ENCODE measurements at places on chromosomes 5 and 9.

DNA sequence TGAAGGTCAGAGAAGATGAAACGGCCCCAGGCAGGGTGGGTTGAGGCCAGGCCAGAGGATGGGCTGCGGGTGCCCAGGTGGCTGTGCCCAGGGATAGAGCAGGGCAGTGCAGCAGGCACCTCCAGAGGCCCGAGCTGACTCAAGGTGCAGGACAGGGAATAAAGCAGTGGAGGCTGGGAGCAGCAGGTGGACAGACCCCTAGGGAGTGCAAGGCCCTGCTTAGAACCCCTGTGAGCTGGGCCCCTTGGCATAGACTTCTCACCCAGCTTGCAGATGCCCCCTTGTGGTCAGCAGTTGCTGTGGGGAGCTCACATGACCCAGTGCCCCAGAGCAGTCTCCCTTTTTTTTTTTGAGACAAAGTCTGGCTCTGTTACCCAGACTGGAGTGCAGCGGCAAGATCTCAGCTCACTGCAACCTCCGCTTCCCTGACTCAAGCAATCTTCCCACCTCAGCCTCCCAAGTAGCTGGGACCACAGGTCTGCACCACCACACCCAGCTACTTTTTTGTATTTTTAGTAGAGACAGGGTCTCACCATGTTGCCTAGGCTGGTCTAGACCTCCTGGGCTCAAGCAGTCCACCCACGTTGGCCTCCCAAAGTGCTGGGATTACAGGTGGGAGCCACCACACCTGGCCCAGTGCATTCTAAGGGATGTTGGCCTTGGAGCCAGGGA, 118.8 kb downstream of the WNK2 start:
- DNase-seq: no peak

DNA sequence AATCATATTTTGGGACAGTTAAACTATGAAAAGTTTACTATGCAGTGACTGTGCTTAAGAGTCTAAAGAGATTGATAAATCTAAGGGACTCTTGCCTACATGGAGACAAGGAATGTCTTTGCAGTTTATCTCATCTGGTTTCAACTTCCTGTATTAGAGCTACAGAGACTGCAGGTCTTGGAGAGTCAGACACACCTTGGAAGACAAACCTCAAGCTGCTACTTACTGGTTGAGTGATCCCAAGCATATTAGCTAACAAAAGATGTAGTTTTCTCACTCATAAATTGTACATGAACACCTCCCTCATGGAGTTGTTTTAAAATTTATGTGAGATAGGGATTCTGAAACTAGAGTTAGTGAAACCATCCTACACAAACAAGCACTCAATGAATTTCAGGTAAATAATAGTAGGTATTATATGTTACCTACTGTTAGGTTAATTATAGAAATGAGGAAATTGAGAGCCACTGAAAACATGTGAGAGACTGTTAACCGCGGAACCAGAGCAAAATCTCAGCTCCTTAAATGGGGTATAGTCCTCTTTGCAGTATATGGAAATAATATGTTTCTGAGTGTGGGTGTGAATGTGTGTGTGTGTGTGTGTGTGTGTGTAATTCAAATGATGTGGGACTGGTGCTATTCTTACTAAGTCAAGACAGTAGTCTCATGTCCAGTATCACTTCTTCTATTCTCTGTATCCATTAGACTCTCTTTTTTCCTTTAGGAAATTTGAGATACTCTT, 752.1 kb downstream of the DTWD2 start:
- no peak for DNase-seq

DNA sequence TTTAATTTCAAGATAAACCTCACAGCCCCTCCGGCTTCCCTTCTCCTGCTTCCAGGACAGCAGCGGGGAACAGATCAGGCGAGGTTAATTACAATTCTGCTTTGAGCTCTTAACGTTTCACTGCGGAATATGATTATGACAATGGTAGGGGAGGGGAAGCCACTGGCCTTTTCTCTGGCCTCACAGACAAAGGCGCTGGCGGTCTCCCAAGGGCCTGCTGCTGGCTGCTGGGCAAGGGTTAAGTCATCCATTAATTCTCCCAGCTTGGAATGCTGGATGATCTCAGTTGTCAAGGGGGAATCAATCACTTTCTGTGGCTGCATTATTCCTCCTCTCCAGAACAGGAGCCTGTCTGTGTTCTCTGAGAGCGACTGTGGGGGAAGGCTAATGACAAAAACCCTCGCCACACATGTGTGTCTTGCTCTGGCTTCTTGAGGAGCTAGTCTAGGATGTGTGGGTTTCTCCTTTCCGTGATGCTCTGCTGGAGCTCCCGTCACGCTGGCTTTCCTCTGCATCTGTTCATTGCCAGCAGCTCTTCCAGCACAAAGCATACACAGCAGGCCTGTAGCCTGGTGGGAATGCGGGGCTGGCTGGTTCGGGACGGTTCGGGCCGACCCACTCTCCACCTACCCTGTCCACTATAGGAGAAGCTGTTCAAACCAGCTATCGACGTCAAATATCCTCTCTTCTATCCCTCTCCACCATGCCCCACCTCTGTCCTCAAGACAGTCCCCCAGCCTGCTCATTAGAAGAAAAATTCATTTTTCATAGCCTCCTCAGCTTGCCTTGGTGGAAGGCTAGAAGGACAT, 82.8 kb downstream of the DCP2 start:
- no peak for DNase-seq

DNA sequence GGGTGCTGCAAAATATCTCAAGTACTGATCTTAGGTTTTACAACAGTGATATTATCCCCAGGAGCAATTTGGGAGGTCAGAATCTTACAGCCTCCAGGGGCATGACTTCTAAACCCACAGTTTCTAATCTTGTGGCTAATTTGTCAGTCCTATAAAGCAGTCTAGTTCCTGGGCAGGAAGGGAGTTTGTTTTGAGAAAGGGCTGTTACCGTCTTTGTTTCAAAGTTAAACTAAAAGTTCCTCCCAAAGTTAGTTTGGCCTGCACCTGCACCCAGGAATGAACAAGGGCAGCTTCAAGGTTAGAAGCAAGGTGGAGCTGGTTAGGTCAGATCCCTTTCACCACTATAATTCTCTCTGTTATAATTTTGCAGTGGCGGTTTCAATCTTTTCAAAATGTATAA, 81.7 kb downstream of the SFXN1 start:
- no peak for DNase-seq

DNA sequence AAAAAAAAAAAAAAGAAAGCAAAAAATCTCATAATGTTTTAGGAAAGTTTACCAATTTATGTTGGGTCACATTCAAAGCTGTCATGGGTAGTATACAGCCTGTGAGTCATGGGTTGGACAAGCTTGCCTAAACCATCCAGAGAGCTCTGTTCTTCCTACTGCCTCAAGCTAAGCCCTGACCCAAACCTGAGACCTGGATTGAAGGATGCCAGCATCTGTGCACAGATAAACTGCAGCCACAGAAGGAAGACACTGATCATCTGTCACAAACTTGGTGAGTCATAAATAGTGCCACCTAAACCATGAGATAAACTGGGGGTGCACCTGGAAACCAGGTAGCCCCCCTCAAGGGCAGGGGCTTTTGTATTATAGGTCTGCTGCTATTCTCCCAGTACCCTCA, 31.0 kb downstream of the CSF2 start:
- no peak for DNase-seq

- DNase-seq: no peak
Measured at GRCh38 chr5:78490709-78491485, 130.5 kb downstream of the SCAMP1 start.

All from Caki2 (cell line).